DND-41 (cell line): ENCODE measurements at places on chromosomes 6 and 20.
A peak's percentile ranks its signal among the peaks of the same experiment; 100 is the strongest.

GRCh38 chr6:65416621-65417020, 290.4 kb downstream of the EYS start:
- no peaks in the 10 kb centered on the region for H3K27me3 ChIP-seq
- DNase-seq = no peak
- H3K36me3 ChIP-seq = no peaks in the 10 kb centered on the region

DNA sequence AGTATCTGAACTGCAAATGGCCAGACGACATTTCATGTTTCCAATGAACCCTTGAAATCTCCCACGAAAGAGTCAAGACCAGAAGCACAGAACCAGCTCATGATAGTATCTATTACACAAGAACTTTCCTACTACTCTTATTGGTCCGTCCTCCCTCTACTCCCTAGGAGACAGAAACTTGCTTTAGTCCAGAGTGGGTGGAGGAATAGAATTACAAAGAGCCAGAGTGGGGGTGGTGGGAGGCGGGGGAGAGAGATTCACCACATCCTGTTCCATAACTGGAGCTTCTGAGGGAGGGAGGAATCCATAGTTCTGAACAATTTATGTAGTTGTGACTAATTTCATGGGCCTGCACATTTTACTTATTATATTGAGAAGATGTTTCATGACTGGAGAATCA, 18.5 kb upstream of the WFDC10A start:
- peak; percentile 33 for DNase-seq
- H3K27ac ChIP-seq = no peak overlapping the region
- peaks cover 15% of the 10 kb centered on the region for H3K27me3 ChIP-seq
- H3K4me3 ChIP-seq = no peak overlapping the region

DNA sequence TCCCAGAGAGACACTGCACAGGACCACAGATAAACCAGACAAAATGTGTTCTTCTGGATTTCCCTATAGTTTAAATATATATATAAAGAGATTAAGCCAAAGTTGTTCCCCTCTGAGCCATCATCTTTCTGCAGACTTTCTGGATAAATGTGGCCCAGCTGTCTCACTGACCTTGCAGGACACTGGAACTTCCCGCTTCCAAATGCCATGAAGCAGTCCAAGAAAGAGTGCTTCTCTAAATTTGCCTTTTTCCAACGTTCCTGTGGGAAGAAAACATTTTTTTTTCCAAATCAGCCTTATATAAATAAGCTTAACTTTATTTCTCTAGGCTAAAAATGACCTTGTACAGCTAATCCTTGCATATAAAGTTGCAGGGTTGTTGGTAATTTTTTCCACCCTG, 65.7 kb downstream of the CYP39A1 start:
- H3K4me1 ChIP-seq = no peaks in the 10 kb centered on the region
- no peak for DNase-seq
- H3K27me3 ChIP-seq = peaks cover 8% of the 10 kb centered on the region
- H3K36me3 ChIP-seq = no peaks in the 10 kb centered on the region
- no peak overlapping the region for H3K4me3 ChIP-seq

DNA sequence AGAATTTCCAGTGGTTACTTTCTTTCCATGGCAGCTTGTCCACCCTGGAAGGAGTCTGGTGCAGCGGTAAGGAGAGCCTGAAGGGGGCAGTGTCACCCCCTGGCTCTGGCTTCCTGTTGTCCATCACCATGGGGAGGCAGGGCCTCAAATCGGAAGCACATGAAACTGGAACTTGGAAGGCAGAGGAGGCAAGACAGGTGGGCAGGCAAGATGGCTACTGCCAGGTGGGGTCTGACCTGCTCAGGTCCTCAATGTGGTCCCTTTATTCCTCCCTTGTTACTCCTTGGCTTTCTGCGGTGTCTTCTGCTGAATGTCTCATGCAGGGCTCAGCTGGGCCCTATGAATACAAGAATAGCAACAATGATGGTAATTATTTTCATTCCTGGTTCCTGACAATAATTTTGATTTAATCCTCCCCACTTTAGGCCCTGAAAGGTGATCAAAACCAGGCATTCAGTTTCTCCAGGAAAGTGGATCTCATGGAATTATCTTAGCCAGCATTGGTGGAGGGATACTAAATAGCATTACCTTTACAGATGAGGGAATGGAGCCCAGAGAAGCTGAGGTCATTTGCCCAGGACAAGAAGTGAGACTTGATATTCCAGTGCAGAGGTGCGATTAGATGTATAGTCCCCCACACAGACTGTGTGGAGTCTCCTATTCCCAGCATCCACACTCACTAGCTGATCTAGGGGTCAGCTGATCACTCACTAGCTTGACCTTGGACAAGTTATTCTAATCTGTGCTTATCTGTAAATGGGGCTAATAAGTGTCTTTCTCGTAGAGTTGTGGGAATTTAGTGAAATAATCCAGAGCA, 17.6 kb upstream of the SNAI1 start:
- H3K4me3 ChIP-seq = no peak overlapping the region
- H3K27me3 ChIP-seq = no peaks in the 10 kb centered on the region
- peak; percentile 34 for DNase-seq
- no peaks in the 10 kb centered on the region for H3K36me3 ChIP-seq

DNA sequence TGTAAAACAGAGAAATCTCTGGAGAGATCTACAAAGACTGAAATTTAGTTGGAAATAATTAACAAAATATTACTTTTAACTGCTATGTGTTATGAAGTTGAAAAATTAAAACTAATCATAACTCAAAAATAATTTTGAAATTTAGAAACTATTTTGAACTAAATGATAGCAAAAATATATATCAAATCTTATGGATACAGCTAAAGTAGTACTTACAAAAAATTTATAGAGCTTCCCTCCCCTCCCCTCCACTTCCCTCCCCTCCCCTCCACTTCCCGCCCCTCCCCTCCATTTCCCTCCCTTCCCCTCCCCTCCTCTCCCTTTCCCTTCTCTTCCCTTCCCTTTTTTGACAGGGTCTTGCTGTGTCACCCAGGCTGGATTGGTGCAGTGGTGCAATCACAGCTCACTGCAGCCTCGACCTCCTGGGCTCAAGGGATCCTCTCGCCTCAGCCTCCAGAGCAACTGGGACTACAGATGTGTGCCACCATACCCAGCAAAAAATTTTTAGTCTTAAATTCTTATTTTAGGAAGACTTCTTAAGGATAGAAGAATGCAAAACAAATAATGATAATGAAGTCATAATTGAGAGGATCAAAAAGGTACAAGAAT, 87.2 kb upstream of the RGS17 start:
- no peak overlapping the region for H3K27ac ChIP-seq
- H3K4me1 ChIP-seq = no peaks in the 10 kb centered on the region
- H3K4me3 ChIP-seq = no peak overlapping the region
- DNase-seq = no peak

DNA sequence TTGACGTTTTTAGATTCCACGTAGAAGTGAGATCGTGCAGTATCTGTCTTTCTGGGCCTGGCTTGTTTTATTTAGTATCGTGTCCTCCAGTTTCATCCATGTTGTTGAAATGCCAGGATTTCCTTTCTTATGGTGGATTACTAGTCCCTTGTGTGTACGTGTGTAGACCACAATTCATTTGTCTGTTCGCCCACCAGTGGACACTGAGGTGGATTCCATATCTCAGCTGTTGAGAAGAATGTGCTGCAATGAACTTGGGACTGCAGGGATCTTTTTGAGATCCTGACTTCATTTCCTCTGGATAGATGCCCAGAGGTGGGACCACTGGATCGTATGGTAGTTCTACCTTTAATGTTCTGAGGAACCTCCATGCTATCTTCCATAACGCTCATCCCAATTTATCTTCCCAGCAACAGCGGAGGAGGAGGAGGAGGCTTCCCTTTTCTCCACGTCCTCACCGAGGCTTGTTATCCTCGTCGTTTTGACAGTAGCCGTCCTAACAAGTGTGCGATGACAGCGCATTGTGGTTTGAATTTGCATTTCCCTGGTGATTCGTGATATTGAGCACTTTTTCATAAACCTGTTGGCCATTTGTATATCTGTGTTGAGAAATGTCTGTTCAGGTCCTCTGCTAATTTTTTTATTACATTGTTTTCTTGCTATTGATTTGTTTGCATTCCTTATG, 62.4 kb downstream of the CDH4 start:
- no peaks in the 10 kb centered on the region for H3K4me1 ChIP-seq
- no peaks in the 10 kb centered on the region for H3K36me3 ChIP-seq
- H3K27me3 ChIP-seq = no peaks in the 10 kb centered on the region
- no peak for DNase-seq
- no peak overlapping the region for H3K4me3 ChIP-seq

DNA sequence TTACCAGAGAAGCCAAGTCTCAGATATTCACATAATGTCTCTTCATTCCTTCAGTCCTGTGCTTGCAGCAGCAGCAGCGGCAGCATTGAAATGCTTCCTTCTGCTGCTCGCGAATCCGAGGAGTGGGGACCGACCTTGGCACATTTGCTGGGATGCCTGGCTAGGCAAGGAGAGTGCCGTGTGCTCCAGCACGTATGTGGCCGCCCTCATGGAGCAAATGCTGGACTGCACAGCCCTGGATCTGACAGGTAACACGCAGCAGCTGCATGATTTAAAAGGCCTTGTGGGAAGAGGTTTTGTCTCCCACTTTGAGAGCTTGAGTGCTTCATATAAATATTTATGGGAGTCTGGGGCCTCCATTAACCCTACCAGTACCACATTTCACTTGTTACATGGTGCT, 9.9 kb downstream of the MAFB start:
- no peaks in the 10 kb centered on the region for H3K36me3 ChIP-seq
- no peak for DNase-seq
- no peaks in the 10 kb centered on the region for H3K4me1 ChIP-seq
- H3K27ac ChIP-seq = no peak overlapping the region

- no peak overlapping the region for H3K4me3 ChIP-seq
- DNase-seq = no peak
- H3K27me3 ChIP-seq = peaks cover 3% of the 10 kb centered on the region
Measured at GRCh38 chr6:44470115-44470464, 82.6 kb downstream of the CDC5L start.

DNA sequence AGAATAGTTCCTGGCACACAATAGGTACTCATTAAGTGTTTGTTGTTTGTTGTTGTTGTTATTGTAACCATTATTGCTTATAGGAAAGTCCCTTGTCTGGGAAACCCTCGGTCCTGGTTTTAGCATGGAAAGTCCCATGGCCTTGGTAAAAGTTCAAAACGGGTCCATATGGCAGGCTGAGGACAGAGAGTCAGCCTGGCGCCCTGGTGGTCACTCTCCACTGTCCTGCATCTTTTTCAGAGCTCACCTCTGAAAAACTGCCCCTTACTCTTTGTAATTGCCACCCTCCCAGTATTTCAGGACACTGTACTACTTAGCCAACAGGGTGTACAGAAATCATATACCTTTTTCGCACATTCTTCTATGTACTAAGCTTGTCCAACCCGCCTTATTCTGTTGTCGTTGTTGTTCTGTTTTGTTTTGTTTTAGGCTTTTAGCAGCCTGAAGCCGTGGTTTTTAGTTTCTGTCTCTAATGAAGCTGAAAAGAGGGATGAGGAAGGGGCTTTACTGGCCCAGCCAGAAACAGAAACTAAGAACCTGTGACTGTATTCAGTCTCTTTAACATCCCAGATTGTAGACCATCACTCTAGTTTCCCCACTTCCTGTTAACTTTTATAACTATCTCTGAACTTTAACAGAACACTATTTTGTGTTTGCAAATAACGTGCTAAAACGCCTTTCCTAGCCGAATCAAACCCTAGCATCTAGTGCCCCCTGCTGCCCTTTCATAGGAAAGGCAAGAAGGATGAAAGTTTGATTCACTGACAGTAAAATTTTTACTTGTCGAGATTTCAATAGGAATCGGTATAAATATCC, 7.6 kb upstream of the TMEM14A start:
- DNase-seq = peak; percentile 65
- H3K27me3 ChIP-seq = no peaks in the 10 kb centered on the region
- peak overlapping the region; percentile 16 for H3K4me3 ChIP-seq
- peaks cover 16% of the 10 kb centered on the region for H3K36me3 ChIP-seq
